Activated T-cell treated with anti-CD3 and anti-CD28 coated beads, Interleukin-2, amount 50 U/mL, for 72 hours (primary cell): ENCODE measurements at places on chromosomes 7 and 10.

DNA sequence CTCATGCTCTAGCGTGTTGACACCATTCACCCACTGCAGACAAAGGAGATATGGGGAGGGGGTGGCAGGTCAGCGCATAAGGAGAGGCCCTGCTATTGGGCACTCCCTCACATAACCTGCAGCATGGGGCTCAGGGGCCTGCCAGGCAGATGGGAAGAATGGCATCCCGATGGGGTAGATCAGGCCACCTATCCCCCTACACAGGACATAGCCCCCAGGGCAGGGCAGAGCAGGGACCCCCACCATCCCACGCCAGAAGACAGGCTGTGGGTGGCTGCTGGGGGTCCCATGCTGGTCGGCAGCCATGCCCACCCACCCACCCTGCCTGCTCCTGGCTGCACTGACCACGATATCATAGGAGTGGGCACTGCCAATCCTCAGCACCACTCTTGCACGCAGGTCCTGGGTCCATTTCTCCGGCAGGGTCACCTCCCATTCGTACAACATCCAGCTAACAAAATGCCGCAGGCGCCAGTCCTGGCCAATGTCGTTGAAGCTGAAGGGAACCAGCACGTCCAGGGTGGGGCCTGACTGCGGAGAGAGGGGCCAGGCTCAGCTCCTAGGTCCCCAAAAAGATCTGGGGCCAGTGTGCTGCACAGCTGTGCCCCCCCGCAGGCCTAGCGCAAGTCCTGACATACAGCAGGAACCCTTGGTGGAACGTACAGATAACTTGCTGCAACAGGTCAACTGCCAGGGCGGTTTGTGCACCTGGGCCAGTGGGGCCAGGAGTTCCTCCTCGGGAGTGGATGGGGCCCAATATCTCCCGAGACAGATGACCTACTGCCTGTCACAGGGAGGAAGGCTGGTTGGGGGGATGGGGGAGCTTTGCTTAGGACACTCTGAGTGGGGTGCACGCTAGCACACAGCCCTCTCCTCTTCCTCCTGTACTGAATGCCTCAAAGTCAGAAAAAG is 45.9 kb upstream of the ZNF479 start:
- no peak for DNase-seq

- DNase-seq: no peak
Measured at GRCh38 chr10:73971636-73972354, 26.1 kb upstream of the VCL start.

DNA sequence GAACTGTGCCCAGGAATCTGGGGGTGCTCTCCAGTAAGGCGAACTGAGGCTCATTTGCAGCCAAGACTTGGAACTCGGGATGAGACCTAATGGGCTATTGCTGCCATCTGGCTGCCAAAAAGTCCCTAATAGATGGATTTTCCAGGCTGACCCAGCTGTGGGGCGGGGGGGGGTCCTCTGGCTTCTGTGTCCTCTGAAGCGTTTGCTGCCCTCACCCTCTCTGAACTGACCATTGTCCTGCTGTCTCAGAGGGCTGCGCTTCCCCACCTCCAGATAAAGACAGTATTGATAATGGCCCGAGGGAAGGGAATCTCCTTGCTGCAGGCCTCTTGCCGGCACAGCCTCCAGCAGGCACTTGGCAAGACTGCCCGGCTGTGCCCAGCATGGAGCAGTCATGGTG is 46.6 kb downstream of the CLEC2L start:
- DNase-seq: no peak

DNA sequence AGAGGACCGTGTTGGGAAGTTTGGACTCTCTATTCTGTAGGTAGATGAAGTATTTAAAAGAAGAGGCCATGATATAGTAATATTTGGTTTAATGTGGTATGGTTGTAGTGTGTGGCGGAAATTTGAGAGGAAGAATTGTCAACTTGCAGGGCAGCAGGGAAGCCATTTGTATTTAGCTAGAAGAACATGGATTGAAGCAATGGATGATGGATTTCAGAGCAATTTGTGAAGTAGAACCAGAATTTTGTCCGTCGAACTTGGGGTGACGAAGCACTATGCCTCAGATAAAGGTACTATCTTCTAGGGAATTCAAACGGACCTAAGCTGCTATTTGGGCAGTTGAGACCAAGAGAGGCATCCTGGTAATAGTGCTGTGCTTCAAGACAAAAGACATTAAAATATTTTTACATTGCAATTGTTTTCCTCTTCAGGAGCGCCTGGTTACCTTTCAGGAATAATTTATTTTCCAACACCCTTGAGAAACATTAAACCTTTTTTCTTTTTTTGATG is 615 bp upstream of the WBP1L start:
- no peak for DNase-seq

- DNase-seq: no peak
Measured at GRCh38 chr7:50805447-50806125, 22.9 kb upstream of the GRB10 start.

DNA sequence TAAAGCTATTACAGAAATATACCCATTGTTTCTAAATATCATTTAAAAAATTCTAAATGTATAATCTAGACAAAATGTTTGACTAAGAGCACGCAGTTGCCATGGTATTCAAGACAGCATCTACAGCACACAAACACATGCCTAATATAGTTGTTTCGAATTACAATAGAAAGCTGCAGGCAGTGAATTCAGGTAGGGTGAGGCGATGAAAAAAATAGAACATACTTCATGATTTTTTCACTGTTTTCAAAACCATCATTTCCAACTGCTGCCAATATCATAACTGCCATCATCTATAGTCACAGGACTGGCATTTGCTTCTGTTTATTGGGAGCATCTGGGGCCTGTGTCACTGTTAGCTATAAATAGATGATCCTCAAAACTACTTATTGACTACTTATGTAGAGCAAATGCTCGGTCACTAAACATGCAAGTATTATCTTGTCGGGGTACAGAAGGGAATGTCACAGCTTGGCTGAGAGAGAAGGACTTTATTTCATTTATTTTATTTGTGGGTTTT is 34.4 kb upstream of the OTUD1 start:
- DNase-seq: no peak

DNA sequence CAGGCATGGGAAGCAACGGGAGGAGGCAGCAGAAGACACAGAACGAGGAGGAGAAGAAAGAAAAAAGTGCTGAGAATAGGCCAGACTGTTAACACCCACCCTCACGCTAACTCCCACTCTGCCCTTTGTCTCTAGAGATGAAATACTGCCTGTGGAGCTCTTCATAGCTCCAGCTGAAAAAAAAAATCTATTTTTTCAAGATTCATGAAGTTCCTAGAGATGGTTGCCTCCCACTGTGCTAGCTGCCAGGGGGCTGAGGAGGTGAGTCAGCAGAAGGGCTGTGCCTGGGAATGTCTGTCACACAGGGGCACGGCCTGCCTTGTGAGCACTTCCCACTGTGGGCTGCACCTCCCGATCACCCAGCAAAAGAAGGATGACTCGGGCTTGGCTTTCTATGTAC is 144.5 kb downstream of the RNF216 start:
- DNase-seq: no peak

DNA sequence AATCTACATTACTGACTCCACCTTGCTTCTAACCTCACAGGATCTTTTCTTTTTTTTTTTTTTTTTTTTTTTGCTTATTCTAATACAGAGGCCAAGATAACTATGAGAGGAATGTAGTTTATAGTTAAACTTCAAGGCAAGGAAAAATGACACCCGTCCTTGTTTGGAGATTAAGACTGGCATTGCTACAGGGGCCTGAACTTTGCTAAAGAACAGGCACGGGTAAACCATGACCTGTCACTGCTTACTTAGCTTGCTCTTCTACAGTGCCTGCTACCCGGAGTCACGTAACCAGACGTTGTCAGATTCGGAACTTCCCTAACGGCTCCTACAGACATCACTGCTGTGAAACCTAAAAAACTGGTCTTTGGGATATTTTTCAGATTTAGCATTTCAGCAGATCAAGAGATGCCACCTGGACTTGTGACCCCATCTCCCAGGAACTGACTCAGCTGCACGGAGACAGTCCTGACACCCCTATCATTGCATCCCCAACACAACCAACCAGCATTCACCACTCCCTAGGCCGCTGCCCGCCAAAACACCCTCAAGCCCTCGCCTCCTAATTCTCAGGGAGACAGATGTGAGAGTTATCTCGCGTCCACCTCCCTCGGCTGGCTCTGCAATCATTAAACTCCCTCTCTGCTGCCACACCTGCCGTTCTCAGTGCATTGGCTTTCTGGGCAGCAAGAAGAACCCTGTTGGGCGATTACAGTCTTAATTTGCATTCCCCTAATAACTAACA is 27.5 kb downstream of the MAD1L1 start:
- DNase-seq: no peak

GRCh38 chr7:136027160-136027559 is 50.0 kb upstream of the MTPN start:
- DNase-seq: no peak

DNA sequence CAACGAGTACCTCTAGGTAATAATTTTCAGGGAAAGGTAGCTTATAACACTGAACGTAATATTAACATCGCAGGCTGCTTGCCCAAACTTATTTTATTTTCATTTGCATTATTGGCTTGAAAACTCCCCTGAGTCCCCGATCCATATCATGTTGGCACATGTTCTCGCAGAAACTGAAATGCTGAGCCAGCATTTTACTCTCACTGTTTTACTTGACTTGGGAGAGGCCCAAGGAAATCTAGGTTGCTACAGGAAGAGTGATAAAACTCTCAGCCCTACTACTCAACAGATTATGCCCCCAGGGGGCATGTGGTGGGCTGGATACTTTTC is 183.5 kb upstream of the HABP2 start:
- DNase-seq: no peak

DNA sequence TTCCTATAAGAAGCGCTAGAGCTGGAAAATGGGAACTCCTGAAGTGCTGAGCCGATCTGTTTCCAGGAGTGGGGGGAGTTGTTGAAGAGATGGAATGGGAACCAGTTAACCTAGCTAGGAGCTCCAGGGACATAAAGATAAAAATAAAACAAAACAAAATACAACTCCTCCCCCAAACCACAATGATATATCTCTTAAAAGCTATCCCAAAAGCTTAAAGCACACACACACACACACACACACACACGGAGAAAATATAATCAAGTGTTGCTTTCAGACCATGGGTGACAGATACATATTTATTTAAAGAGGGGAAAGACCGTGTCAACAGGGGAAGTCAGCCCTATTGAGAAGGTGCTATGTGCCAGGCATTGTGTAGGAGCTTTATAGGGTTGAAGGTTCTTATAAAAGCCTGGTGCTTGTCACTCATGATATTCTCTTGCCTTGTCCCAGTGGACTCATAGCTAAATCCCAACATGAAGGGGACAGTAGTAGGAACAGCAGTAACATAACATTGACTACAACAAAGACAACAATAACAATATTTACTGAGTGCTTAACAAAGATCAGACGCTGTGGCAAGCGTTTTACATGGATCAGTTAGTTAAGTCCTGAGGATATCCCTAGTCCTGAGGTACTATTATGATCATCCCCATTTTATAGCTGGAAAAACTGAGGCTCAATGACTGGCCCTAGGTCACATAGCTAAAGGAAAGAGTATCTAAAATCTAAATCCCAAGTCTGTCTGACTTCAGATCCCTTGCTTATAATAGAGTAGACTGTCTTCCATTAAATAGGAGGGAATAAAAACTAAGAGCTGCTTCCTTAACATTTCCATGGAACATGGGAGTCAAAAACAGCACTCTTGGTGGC is 115.5 kb downstream of the SPAG6 start:
- no peak for DNase-seq

DNA sequence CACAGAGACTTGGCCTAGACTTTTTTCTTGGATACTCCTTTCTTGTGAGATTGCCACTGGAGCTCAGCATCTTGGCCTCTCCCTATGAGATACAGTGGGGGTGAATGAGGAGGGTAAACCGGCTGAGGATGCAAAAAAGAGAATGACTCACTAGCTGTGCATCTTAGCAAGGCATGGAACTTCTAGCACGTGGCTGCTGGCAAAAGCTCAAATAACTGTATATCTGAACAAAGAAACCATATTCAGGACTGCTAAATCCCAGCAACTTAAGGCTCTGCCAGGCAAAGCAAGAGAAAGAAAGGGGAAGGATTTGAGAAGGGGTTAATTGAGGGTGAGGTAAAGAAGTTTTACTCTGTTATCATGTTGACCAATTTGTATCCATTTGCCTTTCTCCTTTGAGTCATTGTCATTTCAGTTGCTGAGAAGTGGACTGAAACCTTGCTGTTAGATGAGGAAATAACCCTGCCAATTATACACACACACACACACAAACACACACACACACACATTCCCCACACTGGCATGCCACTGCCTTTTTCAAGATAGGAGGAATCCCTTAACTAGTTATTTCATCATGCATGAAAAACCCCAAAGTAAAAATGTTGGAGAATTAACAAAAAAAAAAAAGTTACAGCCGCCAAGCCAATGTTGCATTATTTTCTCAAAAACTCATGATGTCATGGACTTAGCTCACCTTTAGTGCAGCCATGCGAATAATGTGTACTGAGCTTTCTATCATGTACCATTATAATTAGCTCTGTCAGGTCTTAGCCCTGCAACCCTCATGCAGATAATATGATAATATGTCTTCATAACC is 997.3 kb downstream of the LRMDA start:
- no peak for DNase-seq

DNA sequence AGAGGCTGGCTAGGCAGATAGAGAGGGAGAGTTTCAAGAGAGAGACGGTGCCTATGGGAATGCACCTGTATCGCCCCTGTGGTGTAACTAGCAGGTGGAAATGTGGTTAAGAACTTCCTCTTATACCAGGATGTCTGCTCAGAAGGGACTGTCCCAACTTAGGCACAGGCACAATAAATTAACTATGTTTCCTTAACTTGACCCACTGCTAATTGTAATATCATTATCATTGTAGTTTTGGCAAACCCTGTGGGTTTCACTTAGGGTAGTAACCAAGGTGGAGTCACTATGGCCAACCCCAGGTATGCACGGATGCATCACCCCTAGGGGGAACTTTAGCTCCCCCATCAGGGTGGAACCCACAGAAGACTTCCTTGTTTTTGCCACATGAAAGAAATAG is 455.7 kb downstream of the DGKB start:
- no peak for DNase-seq

DNA sequence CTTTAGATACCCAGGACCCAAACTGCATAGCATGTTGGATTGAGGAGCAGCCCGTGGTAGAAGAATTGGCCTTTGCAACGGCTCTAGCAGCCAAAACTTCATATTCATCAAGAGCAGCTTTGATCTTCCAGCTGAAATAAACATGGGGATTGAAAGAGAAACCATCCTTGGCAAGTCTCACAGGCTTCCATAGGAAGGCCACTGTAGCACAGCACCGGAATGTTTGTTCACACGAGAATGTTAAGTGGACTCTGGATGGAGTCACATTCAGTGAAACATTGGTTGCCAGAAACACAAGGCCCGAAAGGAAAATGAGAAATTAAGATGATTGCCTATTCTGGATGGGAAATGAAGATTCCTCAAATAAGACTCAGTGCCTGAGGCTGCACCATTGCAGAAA is 97.4 kb downstream of the RAB18 start:
- no peak for DNase-seq

DNA sequence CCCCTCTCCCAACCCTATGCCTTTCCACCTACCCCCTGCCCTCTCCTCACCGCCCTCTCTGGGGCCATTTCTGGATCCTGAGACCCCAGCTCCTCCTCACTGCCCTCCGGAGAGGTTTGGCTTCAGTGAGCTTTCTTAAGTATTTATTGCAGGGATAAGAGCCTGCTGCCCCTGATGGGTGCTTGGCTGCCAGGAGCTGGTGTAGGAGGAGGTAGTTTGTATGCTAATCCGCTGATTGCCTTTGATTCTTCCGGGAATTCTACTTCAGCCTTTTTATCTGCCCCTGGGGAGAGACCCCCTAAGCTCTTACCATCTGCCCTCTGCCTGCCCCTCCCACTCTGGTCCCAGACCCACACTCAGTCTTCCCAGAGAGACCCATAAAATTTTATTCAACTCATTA is 263.5 kb upstream of the PODXL start:
- no peak for DNase-seq
